ENCODE measurements at places on chromosomes 16 and 17.

DNA sequence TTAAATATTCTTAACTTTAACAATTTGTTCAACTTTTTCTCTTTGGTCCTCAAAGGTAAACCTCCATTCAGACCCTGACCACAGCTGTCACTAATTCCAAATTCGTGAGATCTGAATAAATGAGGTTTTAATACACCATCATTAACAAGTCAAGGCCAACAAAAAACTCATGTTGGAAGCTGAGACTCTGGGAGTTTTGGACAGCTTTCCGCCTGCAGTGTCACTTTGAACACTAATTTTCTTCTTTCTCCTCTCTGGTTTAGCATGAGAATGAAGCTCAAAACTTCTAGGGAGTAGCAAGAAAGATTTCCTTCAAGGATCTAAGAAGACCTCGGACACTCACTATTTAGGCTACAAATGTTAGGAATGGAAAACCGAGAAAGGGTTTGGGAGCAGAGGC is 32.7 kb upstream of the DNAH9 start:
- DNase-seq, result no peak

GRCh38 chr16:86909359-86910160 is 331.2 kb downstream of the FOXL1 start:
- no peak for DNase-seq

DNA sequence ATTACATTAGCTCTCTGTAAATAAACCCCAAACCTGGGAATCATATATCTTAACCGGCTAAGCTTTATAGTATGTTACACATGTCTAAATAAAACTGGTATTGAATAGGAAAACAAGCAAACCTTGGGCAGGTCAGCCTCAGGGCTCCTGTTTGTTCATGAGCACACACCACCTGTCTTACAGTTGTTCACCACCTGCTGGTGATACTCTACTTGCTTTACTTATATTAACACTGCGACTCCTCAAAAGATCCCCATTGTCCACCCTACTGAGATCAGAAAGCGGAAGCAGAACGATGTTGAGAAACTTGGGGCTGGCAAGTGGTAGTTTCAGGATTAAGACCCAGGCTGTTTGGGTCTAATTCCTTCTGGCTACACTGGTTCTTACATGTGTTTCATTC is 16.4 kb downstream of the CDH13 start:
- DNase-seq, result peak; percentile 15

DNA sequence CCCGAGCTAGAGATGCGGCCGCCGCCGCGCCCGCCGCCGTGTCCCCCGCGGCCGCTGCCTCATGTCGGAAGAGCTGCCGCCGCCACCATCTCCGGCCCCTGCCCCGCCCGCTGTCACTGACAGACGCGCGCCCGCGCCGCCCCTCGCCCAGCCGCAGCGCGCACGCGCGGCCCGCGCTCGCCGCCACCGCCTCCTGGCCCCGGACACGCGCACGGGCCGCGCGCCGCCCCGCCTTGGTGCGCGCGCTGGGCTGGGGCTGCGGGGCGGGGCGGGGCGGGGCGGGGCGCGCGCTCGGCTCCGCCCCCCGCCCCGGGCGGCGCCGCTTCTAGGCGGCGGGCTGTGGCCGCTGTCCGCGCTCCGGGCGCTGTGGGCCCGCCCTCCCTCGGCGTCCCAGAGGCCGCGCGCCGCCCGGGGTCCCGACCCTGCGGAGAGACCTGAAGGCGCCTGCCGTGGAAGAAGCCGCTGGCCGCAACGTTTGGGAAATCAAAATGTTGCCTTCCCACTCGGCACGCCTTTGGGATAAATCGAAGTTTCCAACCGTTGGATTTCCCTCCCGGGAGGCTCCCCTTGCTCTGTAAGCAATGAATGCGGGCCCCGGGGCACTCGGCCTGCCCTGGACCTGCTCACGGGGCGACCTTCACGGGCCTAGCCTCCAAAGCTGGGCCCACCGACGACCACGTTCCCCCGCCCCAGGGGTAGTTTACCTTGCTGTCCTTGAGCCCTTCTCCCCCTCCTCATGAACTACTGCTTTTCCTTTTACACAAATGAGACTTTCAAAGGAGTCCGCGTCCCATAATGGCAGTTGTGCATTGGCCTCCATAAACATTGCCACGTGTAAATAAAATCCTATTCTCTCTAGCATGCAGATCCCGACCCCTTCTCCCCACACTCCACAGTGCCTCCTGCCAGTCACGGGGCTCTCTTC is at the start of gene ADCY9:
ADCY9 (minus strand) TSS at position 118 of the 925 bp plus-strand sequence. CDS start 1,000 bp downstream, outside the sequence.
- DNase-seq, result peak; percentile 87

Data from NCI-H2081 (cell line).